Stimulated activated CD4-positive, alpha-beta T cell treated with anti-CD3 and anti-CD28 coated beads, Interleukin-1b, Interleukin-23, amount 100 ng/mL, for 24 hours (primary cell): ENCODE measurements at places on chromosomes 4 and X.

DNA sequence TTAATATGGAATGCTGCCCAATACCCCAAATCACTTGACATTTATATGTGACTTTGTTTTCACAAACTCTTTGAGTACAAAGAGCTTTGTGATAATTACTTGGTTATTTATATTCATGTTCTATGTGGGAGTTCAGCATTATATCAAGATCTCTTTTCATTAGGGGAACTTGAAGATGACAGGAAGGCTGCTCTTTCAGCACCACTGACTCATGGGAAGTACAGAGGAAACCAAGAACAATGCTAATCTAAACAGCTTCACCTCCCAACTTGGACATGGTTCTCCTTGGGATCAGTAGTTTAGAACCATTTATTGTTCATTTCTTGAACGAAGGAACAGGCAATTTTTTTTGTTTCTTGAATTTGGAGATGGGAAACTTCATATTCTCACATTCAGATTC, 184.0 kb upstream of the AFF2 start:
- DNase-seq, result no peak

DNA sequence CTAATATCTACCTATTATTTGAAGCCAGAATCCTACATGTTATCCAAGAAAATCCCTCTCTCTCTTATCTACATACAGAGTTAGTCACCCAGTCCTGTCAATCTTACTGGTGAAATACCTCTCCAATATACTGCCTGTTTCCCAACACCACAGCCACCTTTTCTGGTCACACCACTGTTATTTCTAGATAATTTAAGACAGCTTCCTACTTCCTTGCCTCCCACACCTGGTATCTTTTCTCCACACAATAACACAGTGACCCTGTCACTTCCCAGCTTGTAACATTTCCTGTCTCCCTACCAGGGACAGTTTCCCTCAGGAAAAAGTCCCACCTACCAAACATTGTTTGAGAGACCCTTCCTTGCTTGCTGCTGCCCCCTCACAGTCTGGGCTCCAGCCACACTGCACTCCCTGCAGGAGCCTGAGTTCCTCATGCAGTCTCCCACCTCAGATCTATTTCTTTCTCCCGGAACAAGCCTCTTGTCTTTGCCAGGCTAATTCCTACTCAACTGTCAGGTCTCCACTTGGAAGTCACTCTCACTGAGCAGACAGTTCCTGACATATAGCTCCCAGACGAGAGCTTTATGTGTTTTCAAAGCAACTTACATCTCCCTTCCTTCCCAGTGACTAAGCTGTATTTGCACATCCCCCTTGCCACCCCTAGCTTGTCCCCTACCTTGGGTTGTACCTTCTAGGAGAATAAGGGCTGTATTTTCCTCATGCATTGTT, 73.6 kb upstream of the QRFPR start:
- no peak for DNase-seq

DNA sequence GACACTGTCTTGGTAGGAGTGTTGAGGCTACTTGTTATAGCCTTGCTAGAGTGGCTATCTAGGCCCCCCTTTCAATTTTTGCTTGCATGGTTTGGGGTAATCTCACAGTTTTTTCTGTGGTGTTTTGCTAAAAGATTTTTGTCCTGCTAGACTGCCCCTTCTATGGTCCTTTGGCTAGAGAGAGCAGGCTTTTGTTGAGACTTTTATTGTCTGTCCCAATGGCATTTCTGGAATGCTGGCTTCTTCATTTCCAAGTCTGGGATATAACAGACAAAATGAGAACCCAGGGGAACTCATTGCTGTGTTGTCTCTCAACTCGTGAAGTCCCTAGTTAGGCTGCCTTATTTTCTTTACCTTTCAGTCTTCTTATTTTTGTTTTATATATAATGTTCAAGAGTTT, 160.2 kb upstream of the ZC4H2 start:
- DNase-seq, result no peak

- no peak for DNase-seq
These were observed 7.9 kb upstream of the FGF13 start for GRCh38 chrX:138719396-138719795.

DNA sequence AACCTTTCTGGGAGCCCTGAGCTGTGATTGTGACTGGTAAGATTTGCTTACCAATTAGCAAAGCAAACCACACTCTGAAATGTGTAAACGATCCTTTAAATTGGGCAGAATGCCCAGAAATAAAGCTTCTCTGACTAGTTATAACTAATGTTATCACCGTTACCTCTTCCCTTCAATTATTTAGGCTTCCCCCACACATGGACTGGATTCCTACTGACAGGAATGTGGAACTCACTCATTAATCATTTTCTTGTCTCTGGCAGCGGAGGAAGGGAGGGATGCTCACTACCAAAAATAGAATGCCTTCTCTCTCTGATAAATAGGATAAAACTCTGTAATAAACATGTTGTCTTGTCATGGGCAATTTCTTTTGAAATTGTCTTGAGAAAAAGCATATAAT, 25.3 kb upstream of the NWD2 start:
- no peak for DNase-seq

DNA sequence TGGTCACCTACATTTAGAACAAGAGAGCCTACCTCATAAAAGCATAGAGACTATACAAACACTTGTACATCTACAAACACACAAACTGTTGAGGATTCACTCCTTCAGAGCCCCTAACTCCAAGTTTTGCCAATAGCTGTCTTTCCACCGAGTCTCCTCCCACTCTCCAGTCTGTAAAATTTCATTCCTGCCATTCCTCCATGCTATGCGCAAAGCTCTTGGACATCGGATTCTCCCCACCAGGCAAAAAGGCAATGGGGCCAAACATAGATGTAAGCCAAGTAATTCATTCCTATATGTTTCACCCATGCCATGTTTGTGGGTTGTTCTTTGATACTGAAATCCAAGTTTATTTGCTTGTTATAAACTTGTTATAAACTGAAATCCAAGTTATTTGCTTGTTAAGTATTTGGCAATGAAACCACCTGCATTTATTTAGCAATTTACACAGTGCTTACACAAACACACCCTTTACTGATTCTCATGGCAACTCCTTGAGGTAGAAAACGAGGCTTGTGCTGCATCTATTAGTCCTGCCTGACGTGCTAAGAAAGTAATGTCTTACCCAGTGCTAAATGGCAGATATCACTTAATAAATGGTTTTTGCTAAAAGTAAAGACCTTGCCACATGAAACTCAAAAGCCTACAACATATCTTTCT, 91.1 kb downstream of the SCFD2 start:
- no peak for DNase-seq

DNA sequence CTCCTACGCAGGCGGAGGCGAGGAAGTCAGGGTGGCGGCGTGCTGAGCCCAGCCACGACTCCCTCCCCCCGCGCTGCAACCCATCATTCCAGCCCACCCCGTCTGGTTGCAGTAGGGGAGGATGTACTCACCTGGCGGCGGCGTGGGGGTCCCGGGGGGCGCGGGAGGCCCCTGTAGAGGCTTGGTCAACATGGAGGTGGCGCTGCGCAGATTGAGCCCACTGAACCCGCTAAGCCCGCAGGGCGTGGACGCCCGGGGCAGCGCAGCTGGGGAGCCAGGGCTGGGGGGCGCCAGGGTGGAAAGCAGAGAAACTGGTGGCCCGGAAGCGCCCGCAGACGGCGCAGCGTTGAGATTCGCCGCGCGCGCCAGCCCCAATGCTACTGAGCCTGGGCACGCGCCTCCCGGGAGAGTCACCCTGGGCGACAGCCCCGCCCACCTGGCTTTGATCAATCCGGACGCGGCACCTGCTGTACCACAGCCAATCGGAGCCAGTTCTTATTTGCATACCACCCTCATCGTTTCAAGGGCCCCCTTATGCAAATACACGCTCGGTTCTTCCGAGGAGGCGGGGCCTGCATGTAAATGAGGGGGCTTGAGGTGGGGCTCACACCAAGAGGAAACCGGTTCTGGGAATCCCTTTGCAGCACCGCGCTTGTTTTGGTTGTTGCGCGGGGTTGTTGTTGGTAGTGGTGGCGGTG, at the start of gene PIM2:
PIM2 (minus strand) TSS at position 382 of the 698 bp plus-strand sequence; CDS start at position 192, 190 bp downstream.
- DNase-seq, result peak; percentile 70

DNA sequence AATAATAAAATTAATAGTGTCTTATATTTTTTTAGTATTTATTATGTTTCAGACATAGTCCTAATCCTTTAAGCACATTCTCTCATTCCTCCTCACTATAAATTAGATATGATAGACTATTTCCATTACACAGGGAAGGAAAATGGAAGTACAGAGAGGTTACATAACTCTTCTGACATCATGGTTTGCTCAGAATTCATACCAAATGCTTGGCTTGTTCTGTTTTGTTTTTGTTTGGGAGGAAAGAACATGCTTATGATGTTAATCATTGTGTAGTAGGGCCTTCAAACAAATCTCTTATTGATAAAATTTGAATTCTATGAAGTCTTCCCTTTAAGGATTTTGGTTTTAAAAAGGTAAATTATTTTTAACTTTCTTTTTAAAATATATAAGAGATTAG, 59.5 kb downstream of the RXFP1 start:
- DNase-seq, result no peak

DNA sequence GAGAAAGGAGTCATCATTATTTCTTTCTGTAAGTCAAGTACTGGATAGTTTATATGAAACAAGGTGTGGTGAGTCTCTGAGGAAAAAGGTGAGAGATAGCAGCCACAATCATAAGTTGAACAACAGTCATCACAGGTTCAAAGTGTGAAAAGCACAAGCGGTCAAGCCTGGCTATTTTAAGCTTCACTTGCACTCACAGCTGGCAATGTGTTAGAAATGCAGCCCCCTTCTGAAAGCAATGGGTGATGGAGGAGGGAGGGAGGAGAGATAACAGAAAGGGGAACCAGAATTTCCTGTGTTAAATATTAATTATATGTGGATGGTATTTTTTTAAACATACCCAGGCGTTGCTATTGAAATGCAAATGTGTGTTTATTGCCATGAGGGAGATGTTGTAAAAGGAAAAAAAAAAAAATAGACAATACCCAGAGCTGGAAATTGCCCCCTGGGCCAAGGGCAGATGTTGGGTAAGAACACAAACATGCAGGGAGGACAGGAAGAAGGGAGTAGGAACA, 26.9 kb upstream of the BMP3 start:
- no peak for DNase-seq

DNA sequence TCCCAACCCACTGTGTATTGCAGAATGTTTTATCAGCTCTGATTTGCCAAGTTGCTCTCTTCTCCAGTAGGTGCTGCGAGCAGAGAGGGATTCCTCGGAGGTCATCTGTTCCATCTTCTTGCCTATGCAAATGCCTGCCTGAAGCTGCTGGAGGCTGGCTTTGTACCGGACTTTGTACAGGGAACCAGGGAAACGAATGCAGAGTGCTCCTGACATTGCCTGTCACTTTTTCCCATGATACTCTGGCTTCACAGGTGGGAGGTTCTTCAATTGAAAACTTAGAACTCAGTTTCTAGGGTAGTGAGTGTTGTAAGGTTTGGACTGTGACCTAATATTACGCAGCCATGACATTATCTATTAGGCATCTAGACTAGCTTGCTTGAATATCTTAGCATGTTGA, 24.9 kb downstream of the AR start:
- no peak for DNase-seq

DNA sequence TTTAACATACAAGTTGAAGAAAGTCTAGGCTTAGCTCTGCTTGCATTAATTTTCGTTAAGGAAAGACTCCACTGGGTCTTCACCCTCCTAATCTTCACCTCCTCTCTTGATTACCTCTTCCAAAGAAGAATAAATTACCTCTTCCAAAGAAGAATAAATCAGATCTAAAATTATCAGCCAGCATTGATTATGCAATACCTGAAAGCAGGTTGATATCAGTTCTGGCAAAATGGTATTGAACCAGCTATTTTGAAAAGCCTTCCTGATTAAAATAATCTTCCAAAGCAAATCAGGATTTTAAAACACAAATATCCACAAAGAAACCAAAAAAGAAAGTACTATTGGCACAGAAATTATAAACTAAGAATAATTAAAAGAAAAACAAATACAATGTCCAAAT, 36.9 kb downstream of the CDKL2 start:
- DNase-seq, result no peak

DNA sequence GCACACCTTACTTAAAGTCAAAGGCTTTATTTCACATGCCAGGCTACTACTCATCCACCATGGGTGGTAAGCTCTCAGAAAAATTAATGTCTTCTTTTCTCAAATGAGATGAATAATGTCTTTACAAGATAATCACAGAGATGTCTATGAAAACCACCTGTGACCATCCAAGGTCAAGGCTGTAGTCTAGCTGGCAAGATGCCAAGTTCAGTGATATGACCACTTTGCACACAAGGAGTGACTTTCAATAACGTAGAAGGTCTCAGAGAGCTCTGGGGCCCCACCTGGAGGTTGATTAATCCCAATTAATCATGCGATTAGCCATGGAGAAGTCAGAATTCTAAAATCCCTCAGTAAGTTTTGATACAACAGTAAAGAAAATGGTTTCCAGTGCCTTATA, 20.5 kb downstream of the ANOS1 start:
- no peak for DNase-seq

GRCh38 chrX:17053502-17053901, 107.0 kb downstream of the REPS2 start:
- DNase-seq, result no peak

GRCh38 chrX:48800574-48801279, 1.1 kb upstream of the HDAC6 start:
- DNase-seq, result no peak

GRCh38 chr4:147773261-147774184, 41.6 kb downstream of the ARHGAP10 start:
- no peak for DNase-seq

DNA sequence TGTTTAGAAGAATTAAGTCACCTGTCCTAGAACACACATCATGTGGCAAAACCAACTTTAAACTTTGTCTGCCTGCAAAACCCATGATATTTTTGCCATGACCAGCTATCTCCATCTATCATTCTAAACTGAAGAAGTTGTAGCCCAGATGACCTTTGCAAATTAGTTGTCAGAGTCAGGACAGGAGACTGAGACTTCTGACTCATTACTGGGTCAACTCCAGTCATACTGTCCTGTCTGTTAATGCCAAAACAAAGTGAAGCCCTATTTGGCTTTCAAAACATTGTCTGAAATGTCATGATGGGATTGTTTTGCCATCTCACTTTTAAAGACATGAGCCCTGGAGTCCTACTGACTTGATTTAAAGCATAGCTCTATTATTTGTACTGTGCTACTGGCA, 365.7 kb upstream of the CPEB2 start:
- no peak for DNase-seq

DNA sequence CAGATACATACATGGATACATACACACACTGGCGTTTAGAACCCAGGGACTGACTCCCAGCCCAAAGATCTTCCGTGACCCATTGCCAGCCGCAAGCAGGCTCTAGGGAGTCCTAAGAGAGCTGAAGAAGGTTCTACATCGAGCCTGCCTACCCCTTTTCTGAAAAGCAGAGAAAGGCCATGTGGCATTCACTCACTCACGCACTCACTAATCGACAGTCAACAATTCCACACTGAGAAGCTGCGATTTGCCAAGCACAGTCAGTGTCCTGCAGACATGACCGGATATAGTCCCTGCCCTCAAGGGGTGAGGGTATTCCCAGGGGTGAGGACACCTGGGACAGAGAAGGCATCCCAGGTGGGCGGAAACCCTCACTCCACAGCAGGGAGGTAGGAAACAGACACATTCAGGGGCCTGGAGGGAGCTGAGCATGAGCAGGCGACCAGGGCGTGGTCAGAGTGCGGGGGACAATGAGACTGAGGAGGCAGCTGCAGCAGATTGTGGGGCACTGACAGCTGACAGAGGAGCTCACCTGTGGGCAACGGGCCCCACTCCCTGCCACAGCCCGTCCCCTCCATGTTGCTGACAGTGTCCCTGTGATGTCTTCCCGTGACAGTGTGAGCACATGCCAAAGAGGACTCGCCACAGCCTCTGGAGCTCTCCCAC, 13.2 kb upstream of the MAN2B2 start:
- no peak for DNase-seq
